Stimulated activated CD4-positive, alpha-beta T cell treated with anti-CD3 and anti-CD28 coated beads, Interleukin-15, amount 100 ng/mL, for 24 hours (primary cell): ENCODE measurements at places on chromosomes 4 and X.

DNA sequence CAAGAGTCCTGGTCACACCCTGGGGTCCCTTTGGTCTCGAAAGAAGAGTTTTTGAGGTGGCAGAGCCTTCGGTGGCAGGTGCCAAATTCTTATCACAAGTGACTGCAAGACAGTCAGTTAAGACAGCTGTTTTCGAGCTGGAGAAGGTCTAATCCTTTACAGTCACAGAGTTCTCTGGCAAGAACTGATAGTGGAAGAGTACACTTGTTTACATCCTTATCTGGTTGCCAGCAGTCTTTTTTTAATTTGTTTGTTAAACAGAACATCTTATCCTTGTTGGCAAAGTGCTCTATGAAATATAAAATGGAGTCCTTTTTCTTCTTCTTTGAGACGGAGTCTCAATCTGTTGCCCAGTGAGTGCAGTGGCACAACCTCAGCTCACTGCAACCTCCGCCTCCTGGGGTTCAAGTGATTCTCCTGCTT lies 50.4 kb upstream of the ELOVL6 start:
- no peak for DNase-seq

- DNase-seq, result no peak
Observed at GRCh38 chr4:7647186-7647585, 212.5 kb upstream of the PSAPL1 start.

DNA sequence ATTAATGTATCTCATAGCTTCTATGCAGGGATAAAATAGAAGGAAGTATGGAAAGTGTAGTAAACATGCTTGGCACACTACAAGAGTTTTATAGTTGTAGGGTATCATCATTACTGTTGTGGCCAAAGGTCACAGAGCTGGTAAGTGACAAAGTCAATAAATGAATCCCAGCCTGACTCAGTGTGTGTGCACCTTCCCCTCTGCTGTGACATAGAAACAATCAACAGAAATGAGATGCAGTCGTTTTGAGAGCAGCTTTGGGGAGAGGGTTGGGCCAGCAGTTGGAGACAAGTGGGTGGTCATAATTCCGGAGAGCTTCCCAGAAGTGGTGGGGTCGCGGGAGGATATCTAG lies 82.4 kb upstream of the RBPJ start:
- DNase-seq, result no peak

DNA sequence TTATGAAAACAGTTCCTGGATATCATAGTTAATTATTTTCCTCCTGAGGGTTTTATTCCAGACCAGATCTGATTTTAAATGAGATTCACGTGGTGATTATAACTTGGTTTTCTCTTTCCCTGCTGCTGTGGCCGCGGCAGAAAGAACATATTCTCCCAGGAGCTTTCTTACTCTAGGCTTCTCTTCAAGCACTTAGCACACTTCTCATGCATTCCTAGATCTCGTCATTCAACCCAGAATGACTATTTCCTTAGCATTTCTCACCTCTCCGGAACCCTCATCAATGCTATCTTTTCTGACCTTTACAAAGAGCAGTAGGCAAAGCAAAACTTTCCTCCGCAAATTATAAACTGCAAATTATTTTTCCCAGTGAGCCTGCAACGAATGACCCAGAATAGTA lies 122.9 kb downstream of the GPAT3 start:
- DNase-seq, result no peak

GRCh38 chr4:2962614-2963174 lies 512 bp downstream of the NOP14 start:
- DNase-seq, result no peak

DNA sequence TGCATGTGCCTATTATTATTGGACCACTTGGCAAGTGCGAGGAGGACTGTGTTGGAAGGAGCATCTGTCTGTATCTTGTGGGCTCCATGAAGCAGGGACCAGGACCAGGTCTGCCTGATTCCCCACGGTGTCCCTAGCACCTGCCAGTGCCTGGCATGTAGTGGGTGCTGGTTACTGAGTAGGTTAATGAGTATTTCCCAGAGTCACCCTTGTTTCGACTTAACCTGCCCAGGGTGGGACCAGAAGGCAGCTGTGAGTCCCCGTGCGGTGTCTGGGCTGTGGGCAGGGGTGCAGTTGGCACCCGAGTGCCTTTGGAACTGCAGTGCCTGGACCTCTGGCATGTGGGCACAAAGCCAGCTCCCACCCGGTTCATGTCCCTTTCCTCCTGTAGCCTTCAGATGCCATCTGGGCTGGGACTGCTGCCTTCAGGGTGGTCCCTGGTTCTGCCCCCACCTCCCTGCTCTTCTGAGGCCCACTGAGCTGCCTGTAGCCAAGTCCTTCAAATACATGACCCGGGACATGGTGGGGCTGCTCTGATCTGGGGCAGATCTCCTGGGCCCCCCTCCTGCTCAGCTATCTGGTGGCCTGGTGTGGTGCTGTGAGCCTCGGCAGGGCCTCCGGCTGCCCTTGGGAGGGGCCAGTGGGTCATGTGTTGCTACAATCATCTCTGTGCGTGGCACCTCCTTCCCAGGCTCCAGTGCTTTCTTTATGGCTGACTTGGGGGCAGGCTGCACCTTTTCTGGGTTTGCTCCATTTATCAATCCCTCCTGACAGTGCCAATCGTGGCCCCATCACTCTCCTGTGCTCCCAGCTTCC lies 53.0 kb upstream of the SORCS2 start:
- no peak for DNase-seq

DNA sequence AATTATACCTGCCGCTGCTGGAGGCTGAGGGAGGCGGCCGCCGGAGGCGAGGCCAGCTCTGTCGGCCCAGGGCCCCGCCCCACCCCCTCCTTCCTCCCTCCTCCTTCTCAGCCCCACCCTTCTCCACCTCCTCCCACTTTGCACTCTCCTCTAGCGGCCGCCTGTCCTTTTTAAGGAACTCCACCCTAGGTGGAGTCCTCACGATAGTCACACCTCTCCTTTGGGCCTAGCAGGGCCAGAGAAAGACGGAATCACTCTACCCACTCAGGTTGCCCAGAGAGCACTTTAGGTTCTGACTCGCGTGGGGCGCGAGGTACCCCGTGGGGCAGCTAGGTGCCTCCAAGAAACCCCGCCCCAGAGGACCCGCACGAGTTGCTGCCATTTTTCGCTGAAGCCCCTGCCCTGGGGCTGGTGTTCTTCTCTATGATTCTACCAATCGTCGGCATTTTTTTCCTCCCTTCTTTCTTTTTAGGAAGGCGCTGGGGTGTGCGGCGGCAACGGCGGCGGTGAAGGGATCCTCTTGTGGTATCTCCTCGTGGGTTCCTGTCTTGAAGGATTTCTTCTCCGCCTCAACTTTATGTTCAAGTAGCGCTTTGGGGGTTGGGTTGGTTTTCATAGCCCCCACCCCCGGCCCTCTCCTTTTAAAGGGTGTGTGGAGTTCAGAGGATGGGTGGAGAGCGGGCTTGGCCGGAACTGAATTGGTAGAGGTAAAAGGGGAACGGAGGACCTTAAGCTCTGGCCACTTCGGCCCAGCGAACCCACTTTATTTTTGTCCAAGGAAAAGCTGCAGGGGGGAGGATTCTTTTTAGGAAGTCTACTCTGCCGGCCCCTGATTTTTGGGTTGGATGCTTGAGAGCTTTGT lies at the start of gene KLF8:
TSS of gene KLF8 (plus strand) at position 136 of the 862 bp plus-strand sequence. CDS start 979 bp downstream, outside the sequence.
- peak; percentile 66 for DNase-seq

GRCh38 chrX:110284159-110284558 lies 33.7 kb downstream of the AMMECR1 start:
- no peak for DNase-seq

- DNase-seq, result no peak
Observed at GRCh38 chrX:30580641-30581040, 3.1 kb upstream of the TASL start.

GRCh38 chrX:46903458-46904242 lies 8.6 kb upstream of the JADE3 start:
- DNase-seq, result peak; percentile 68

DNA sequence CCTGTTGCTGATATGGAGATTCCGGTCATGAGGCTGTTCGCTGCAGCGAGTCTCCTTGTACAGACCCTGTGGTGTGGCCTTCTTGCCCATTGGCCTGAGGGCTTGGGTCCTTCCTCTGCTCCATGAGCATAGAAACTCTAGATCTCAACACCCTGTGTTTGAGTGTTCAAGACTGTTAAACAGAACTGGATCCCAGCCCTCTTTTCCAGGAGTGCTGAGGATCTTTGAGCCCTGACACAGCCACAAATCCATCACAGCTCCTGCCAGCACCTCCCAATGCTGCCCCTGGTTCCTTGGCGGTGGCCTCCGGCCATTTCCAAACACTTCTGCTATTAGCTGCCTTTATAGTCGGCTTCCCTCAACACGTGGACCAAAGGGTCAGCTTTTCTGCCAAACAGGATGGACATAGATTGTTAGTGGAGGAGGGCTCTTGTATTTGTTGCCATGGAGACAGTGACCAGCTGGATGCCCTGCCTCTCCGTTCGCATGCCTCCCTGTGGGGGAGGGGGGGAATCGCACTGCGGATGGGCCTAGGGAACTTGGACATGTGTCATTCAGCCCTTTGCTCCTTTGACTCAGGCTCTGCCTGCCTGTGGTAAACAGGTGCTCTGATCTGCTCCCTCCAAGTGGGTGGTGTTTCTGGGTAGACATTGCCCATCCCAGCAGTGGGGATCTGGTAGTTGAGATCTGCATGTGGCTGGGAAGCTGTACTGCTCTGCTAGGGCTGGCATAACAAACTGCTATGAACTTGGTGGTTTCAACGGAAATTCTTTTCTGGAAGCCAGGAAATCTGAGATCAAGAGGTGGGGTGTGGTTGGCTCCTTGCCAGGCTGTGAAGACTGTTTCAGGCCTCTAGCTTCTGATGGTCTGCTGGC lies 6.9 kb upstream of the WDR1 start:
- peak; percentile 49 for DNase-seq

DNA sequence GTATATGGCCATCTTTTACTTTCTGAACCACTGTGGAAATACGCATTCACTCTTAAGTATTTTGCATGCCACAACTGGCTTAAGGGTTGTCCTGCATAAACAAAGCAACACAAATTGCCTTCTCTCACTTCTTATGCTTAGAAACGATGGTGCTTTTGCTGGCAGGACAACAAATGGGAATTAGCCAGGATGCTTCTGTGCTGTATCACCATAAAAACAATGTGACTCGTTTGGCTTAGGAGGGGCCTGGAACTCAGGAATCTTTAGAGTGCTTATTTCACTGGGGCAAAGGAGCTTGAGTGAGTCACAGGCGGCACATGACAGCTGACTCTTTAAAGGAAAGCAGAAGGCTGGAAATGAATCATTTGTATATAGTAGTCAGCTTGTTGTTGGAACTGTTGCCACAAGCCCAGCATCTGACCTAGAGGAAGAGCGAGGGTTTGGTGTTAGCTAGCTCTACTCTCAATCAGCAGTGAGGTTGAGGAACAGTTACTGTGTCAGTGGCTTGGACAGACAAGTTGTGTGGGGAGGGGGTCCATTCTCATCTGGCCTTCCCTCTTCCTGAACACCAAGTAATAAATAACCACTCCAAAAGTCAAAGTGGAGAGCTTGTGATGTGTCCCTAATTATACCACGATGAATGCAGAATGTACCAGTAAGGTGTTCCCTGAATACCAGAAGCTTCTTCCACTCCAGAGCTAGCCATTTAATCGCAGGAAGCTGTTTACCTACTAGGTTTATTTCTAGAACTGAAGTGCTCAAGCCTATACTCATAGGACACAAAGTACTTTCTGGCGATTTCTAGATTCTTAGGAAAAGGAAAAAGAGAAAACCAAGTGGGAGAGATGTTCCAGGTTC lies 293.1 kb downstream of the CAMK2D start:
- DNase-seq, result peak; percentile 46

- no peak for DNase-seq
Observed at GRCh38 chrX:132692066-132692465, 203.2 kb upstream of the MBNL3 start.

DNA sequence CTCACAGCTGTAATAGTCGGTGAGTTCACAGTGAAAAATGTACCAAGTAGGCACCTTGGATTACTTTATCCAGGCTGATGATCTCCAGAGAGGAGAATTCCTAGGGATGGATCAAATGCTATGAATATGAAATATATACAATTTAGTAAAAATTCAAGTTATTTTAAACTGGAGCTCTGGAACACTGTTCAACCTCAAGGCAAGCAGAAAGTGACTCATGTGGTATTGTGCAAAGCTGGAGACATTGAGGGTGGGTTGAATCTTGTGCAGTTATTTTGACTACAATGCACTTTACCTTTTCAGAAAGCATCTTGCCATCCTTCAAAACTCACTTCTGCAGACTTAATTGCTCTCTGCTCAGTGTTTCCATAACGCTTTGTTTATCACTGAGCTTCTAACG lies 43.4 kb downstream of the OSTC start:
- DNase-seq, result no peak

GRCh38 chrX:20252381-20253231 lies 14.1 kb downstream of the RPS6KA3 start:
- peak; percentile 72 for DNase-seq

GRCh38 chrX:73561801-73562200 lies 1.2 kb upstream of the CHIC1 start:
- DNase-seq, result no peak
